ENCODE measurements at places on chromosomes 1 and 21.

DNA sequence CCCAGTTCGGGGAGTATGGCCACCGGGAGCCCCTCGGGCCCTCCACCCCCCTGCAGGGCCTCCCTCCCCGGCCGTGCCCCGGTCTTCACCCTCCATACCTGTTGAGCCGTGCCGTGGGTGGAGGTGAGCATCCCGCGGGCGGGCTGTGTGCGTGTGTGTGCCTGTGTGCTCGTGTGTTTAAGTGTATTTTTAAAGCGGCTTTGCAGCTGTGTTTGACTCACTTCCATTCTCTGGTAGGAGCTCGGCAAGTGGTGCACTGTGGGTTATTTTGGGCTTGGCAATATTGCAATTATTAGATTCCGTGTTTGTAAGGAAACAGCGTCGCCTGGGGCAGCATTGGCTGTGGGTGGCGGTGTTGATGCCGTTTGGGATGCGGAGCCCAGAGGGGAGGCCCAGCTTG lies 20.3 kb upstream of the PLCH2 start:
- no peak for DNase-seq

- no peak for DNase-seq
Measured at GRCh38 chr1:173864179-173864867, 3.5 kb downstream of the GAS5 start.

- peak; percentile 57 for DNase-seq
Measured at GRCh38 chr1:156571261-156571852, 1.0 kb downstream of the IQGAP3 start.

DNA sequence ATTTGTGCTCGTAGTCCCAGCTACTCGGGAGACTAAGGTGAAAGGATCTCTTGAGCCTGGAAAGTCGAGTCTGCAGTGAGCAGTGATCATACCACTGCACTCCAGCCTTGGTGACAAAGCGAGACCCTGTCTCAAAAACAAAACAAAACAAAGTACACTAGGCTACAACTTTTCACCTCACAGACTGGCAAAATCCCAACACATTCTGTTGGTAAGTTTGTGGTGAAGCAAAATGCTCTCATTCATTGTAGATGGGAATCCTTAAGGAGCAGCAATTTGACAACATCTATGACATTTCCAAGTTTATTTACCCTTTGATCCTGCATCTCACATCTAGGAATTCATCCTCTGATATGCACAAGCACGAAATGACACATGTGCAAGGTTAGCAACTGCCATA lies 20.2 kb upstream of the SLC1A7 start:
- no peak for DNase-seq

GRCh38 chr1:78668427-78668826 lies 18.8 kb downstream of the IFI44 start:
- no peak for DNase-seq

GRCh38 chr1:15181564-15181963 lies 28.0 kb downstream of the TMEM51 start:
- DNase-seq, result no peak

DNA sequence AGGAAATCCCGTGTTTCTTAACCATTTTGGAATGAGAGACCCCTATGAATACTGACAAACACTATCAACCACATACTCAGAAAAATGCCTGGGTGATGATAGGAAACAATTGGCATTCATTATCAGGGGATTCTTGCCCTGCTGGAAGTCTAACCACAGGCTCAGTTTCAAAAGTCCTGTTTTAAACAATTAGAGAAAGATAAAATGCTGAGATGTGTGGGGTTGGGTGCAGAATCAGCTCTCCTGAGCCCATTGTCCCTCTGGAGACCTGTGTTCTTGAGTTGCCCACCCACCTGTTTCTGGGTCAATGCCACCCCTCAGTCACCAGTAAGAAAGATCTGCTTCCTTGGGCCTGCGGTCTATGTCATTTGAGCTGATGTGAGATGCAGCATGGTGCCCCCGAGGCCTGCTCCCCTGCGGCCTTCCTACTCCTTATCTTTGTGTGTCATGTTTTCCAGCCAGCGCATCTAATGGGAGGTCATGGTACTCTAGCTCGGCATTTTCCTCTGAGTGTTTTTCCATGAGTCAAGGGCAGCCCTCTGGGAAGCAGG lies 130.3 kb upstream of the PLXNA2 start:
- DNase-seq, result no peak

GRCh38 chr1:63600248-63600647 lies 7.0 kb downstream of the PGM1 start:
- no peak for DNase-seq

GRCh38 chr1:43786960-43787359 lies 79.6 kb downstream of the ST3GAL3 start:
- no peak for DNase-seq

DNA sequence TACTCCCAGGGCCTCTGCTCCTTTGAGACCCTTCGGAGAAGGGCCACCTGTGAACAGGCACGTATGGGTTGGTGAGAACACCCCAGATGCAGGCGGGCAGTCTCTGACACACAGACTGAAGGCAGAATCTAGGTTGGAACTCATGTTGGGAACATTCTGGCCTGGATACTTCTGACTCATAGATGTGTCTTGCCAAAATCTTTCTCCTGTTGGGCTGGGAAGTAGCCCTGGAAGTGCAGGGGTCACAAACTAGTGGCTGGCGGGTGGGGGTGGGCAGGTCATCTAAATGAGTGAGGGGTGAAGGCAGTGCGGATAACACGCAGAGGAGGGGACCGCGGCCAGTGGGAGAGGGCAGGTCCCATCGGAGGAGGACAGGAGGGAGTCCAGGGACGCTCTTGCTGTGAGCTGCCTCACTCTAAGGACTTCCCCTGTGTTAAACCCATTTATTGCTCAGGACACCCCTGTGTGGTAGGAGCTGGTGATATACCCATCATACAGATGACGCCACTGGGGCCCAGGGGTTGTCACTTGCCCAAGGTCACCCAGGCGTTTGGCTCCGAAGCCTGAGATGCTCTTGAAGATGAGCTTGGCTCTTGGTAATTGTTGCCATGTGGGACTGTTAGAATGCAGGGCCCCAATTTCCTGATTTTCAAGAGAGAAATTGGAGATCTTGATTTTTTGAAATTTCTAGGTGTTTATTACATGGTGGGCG lies 181.0 kb downstream of the PTPRU start:
- DNase-seq, result no peak

DNA sequence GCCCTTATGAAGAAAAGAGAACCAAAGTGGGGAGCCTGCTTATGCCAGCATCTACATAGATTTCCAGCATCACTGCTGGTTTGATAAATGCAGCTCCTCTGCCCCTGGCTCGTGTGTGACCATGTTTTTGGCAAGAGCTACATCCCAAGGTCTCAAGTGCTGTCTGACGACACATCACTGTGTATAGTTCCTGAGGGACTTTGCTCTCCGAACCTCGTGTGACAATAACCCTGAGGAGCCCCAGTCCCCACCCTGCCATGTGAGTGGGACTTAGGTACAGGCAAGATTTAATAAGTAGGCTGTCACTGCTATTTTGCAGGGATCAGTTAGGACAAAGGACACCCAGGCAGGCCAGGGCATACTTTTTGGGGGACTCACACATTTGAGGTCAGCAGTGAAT lies 28.8 kb upstream of the RERE start:
- no peak for DNase-seq

- no peak for DNase-seq
Measured at GRCh38 chr1:235932090-235932510, 65.4 kb upstream of the LYST start.

GRCh38 chr1:158391099-158391498 lies 8.2 kb downstream of the OR10T2 start:
- no peak for DNase-seq

DNA sequence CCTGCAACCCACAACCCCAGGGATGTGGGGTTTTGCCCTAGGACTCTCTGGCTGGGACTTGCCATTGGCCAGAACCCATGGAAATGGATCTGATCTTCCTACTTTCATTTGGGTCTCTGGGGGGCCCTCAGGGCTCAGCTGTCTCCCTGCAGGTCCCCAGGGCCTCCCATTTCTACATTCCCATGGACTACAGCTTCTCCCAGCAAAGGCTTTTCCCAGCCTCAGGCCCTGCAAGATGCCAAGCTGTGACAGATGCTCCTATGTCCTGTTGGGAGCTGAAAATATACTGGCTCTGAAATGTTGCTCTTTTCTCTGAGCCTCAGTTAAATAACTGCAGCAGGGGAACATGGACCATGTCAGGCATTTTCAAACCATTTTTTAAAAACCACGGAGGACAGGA lies 99.5 kb upstream of the IGSF21 start:
- no peak for DNase-seq

DNA sequence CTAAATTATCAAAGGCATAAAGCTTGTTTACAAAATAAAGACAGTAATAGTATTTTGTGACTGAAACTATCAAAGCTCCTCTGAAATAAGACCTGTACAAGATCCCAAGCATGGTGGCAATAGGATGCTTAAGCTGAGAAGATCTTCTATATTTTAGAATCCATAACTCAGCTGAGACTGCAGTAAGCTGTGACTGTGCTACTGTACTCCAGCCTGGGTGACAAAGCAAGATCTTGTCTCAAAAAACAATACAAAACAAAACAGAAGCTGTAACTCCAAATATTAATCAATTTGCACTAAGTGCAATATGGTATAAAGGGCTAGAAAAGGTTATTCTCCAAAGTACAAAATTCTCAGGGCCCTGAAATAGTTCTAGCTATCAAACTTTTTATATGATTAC lies 55.8 kb upstream of the CPLANE2 start:
- no peak for DNase-seq

GRCh38 chr1:37290718-37291117 lies 183.7 kb upstream of the ZC3H12A start:
- DNase-seq, result no peak

DNA sequence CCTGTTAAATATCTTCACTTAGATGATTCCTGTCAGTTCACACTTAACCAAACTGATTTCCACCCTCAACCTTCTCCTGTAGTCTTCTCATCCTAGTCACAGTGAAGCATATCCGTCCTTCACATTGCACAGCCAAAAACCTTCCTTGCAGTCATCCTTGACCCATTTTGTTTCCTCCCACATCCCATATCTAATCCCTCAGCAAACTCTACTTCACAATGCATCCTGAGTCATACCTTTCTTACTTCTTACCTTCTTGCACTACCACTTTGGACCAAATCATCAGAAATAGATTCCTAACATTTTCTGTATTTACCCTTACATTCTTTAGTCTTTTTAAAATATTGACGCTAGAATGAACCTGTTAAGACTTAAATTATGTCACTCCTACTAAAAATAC lies 86.9 kb downstream of the OLFML2B start:
- DNase-seq, result no peak

DNA sequence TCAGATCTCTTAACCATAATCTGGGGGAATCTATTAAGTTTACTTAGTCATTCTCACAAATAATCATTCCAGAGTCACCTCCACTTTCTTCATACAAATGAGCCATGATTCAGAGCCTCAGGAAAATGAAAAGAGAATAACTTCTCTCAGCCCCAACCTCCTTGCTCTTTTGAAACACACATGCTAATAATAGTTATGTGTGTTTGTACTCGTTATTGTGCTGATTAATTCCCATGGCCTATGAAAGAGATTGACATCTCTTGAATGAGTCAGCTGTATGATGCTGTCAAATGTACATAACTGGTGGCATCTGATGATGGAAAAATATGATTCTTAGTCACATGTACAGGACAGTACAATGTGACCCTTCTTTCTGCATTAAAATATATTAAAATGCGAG lies 41.5 kb downstream of the DTL start:
- no peak for DNase-seq

- no peak for DNase-seq
Measured at GRCh38 chr1:71170925-71171324, 90.1 kb upstream of the ZRANB2 start.

GRCh38 chr1:85328713-85329397 lies 52.4 kb upstream of the BCL10 start:
- no peak for DNase-seq

DNA sequence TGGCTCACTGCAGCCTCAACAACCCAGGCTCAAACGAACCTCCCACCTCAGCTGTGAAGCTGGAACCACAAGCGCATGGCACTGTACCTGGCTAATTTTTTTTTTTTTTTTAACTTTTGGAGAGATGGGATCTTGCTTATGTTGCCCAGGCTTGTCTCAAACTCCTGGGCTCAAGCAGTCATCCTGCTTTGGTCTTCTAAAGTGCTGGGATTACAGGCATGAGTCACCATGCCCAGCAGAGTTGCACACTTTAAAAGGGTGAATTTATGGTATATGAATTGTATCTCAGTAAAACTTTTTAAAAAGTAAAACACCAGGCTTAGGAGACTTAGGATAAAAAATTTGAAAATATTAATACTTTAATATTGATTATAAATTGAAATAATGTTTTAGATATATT lies 99.1 kb downstream of the CLEC20A start:
- DNase-seq, result no peak

DNA sequence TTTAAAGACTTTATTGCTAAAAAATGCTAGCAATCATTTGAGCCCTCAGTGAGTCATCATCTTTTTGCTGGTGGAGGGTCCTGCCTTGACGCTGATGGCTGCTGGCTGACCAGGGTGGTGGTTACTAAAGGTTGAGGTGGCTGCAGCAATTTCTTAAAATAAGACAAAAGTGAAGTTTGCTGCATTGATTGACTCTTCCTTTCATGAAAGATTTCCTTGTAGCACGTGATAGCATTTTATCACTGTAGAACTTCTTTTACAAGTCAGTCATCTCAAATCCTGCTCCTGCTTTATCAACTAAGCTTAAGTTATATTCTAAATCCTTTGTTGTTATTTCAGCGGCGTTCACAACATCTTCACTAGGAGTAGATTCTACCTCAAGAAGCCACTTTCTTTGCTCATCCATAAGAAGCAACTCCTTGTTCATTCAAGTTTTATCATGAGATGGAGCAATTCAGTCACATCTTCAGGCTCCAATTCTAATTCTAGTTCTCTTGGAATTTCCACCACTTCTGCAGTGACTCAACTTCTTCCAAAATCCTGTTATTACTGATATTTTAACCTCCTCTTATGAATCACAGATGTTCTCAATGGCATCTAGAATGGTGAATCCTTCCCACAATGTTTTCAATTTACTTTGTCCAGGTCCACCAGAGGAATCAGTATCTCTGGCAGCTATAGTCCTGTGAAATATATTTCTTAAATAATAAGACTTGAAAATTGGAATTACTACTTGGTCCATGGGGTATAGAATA lies 17.6 kb upstream of the RGS1 start:
- no peak for DNase-seq

- no peak for DNase-seq
Measured at GRCh38 chr1:231385416-231385748, 36.7 kb downstream of the EGLN1 start.
